ENCODE measurements at places on chromosomes 12 and 14.

DNA sequence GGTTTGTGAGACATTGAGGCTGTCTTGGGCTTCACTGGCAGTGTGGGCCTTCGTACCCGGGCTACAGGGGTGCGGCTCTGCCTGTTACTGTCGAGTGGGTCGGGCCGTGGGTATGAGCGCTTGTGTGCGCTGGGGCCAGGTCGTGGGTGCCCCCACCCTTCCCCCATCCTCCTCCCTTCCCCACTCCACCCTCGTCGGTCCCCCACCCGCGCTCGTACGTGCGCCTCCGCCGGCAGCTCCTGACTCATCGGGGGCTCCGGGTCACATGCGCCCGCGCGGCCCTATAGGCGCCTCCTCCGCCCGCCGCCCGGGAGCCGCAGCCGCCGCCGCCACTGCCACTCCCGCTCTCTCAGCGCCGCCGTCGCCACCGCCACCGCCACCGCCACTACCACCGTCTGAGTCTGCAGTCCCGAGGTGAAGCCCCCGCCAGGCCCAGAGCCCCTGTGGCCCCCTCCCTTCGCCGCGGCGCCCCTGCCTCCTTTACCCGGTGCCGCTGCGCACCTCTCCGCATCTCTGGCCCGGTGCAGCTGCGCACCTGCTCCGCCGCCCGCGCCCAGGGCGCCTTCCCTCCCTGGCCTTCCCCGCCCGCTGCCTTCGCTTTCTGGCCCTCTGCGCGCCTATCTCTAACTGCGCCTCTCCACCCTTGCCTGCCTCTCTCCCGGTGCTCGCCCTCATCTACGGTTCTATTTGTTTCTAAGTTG, at the start of gene ENO2:
Gene ENO2 (plus strand): TSS at position 335 of the 701 bp plus-strand sequence. CDS start 1,253 bp downstream, outside the sequence.
- DNase-seq, result peak; percentile 92

GRCh38 chr14:99214701-99215100, 57.3 kb downstream of the BCL11B start:
- DNase-seq, result peak; percentile 36

DNA sequence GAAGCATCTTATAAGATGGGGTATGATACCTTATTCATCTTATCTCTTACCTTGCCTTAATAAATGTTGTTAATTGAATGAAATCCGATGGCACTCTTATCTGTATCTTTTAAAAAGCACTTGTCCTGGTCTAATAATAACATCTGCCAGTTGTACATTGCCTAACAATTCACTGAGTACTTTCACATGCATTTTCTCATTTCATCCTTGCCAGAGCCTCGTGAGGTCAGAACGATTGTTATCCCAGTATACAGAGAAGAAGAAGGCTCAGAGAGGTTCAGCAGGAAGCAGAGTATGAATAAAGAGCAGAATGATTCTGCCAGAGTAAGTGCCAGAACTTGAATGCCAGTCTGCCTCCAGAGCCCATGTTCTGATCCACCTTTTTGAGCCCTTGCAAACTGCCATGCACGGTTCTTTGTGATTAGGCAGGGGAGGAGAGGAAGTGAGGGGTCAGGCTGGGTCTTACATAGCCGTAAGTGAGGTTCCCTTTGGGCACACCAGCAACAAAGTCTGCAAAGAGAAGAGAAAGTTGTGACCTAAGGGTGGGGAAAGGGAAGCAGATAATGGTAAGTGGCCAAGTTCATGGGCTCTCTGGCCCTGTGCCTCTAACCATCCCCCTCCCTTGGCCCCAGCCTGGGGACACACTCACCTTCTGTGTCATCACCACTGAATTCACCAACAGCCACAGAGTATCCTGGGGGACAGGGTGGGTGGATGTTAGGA, 11.7 kb downstream of the ITGA5 start:
- no peak for DNase-seq

GRCh38 chr12:92295523-92295922, 149.9 kb upstream of the BTG1 start:
- DNase-seq, result no peak

- no peak for DNase-seq
Measured at GRCh38 chr12:16766736-16767135, 160.8 kb upstream of the LMO3 start.

GRCh38 chr12:55922126-55922525, 5.6 kb downstream of the PYM1 start:
- DNase-seq, result no peak

GRCh38 chr14:68140076-68140741, 320.6 kb downstream of the RAD51B start:
- peak; percentile 46 for DNase-seq

DNA sequence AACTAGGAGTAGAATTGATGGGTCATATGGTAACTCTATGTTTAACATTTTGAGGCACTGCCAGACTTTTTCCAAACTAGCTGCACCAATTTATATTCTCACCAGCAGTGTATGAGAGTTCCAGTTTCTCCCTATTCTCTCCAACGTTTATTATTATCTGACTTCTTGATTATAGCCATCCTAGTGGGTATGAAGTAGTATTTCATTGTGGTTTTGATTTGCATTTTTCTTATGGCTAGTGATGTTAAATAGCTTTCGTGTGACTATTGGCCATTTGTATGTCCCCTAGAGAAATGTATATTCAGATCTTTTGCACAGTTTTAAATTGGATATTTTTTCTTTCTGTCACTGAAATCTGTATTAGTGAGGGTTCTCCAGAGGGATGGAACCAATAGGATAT, 37.8 kb downstream of the HELB start:
- DNase-seq, result no peak
